ENCODE measurements at places on chromosomes 3 and 15. TPM values are rescaled to one million over a fixed set of nuclear protein-coding genes. Genes with fewer than 3 reads are reported as not detected.

DISP2 gene
- total RNA-seq = under 0.01 TPM

NANOGP8 gene
- not detected for total RNA-seq

ADAMTS7 gene
- total RNA-seq = 12.8 TPM

ST8SIA2 gene
- under 0.01 TPM for total RNA-seq

XCR1 gene
- not detected for total RNA-seq

SLCO2A1 gene
- under 0.01 TPM for total RNA-seq

Measured in regular cardiac myocyte (primary cell).